ENCODE measurements at places on chromosomes 12 and 14. TPM values are rescaled to one million over a fixed set of nuclear protein-coding genes. Genes with fewer than 3 reads are reported as not detected.

MMP19 gene
- not detected for total RNA-seq

GARIN6 gene
- not detected for total RNA-seq

ANG gene
- total RNA-seq, result 0.92 TPM

CIDEB gene
- total RNA-seq, result 2.8 TPM

NEUROD4 gene
- 0.23 TPM for total RNA-seq

TROAP gene
- 6.5 TPM for total RNA-seq

Measured in diencephalon (tissue), 1 donor.